ENCODE measurements at places on chromosomes 11 and 22. TPM values are rescaled to one million over a fixed set of nuclear protein-coding genes. Genes with fewer than 3 reads are reported as not detected.

DNA sequence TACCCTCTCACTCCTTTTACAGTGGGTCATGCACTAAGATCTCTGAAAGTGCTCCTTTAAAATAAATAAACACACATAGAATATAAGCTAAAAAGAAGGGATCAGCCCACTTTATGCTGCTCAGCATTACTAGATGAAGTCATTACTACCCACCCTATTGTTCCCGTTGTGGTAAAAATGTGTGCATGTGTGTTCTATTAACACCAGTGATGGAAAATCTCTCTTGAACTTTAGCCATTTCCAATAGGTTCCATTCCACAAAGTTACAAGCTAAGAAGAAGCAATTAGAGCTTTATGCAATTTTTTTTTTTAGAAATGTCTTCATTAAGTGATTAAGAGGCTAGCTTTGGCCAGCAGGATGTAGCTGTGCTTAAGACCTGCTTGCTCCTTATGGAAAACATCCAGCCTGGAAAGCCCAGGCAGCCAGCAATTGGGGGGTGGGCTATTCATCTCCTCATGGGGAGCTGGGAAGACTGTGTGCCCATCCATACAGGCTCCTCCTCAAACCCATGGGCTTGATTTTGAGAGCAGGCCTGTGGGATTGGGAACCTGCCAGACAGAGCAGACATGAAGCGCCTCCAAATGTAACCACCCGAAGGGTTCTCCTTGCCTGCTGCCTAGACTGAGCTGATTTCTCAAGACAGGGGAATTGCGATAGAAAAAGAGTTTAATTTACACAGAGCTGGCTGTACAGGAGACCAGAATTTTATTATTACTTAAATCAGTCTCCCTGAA, 92.9 kb upstream of the PARVA start:
- peak; percentile 74 for DNase-seq
- H3K27me3 ChIP-seq, result no peaks in the 10 kb centered on the region
- H3K27ac ChIP-seq, result peak overlapping the region; percentile 15
- no peaks in the 10 kb centered on the region for H3K36me3 ChIP-seq
- peaks cover 33% of the 10 kb centered on the region for H3K4me1 ChIP-seq

DNA sequence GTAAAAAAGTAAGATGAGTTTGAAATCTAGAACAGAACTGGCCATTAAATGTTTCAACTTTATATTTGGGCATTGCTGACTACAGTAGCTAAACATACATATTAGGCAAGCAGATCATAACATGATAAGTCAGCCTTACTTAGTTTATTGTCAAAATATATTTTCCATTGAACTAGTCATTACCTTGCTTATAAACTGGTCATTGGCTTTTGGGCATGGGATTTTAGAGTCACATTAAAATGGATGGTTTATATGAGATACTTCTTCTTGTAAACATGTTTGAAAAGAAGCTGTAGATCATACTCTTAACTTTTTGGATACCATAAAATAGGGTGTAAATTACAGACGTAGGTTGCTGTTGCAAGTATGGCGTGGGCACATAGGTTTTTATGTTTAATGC, 2.7 kb downstream of the HIPK3 start:
- no peak for DNase-seq
- peaks cover 55% of the 10 kb centered on the region for H3K4me1 ChIP-seq
- peak overlapping the region; percentile 100 for H3K27ac ChIP-seq
- peak overlapping the region; percentile 98 for H3K4me3 ChIP-seq
- no peaks in the 10 kb centered on the region for H3K27me3 ChIP-seq

GRCh38 chr11:86818462-86819192, 18.3 kb downstream of the PRSS23 start:
- peak overlapping the region; percentile 73 for H3K27ac ChIP-seq
- H3K36me3 ChIP-seq, result no peaks in the 10 kb centered on the region
- no peak for DNase-seq
- H3K4me3 ChIP-seq, result no peak overlapping the region

DNA sequence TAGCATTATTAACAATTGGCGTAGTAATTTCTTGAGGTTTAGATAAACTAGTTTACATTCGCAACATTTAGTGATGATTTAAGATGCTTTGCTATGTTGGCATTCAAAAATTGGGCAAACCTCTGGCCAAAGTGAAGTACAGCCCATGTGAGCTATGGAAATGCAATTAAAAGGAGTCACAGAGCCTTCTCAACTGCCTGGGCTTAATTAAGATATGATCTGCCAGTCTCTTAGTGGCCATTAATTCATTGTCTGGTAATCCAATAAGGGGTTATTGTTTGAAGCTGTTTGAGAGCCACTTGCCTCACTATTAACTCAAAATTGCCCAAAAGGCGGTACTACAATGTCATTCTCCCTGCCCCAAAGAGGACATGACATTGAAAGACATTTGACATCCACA, 608.9 kb downstream of the NTM start:
- H3K27ac ChIP-seq, result no peak overlapping the region
- H3K36me3 ChIP-seq, result no peaks in the 10 kb centered on the region
- no peak overlapping the region for H3K4me3 ChIP-seq
- H3K27me3 ChIP-seq, result no peaks in the 10 kb centered on the region
- H3K4me1 ChIP-seq, result no peaks in the 10 kb centered on the region

The PGA5 gene
- total RNA-seq, result not detected

DNA sequence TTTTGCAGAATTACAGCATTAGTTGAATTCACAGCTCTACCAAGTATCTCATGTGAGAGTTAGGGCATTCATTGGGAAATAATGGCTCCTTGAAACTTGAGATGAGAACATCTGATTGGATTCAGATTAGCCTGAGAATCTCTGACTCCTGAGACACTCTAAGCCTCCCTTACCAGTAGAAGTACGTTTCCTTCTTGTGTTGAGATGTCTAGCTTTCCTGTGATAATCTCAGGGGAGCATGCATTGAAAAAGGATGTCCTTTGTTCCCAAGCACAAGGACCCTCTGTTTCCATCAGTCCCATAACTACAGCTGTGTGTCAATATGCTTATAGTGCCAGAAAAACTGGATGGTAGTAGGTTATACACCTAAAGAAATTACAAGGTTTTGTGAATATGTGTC, 35.2 kb upstream of the RDX start:
- no peaks in the 10 kb centered on the region for H3K27me3 ChIP-seq
- DNase-seq, result no peak

The TRIM49 gene
- total RNA-seq, result not detected

DNA sequence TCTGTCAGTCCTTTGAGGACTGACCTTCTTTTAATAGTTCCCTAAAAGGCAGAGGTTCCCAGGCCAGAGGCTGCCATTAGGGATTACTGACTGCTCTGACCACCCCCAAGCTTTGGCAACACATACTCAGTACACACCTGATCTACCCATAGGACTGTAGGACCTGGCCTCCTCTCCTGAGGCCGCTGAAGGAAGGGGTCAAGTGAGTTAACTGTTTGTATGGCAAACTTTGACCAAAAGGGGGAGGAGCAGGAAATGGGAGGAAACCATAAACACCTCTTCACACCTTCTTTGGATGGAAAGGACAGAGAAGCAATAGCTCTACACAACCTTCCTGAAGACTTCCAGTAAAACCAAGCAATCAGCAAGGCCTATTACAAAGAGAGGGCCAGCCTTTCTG, 104.0 kb downstream of the APOL5 start:
- H3K27ac ChIP-seq, result no peak overlapping the region
- no peak overlapping the region for H3K4me3 ChIP-seq
- no peak for DNase-seq
- no peaks in the 10 kb centered on the region for H3K27me3 ChIP-seq
- peaks cover 31% of the 10 kb centered on the region for H3K4me1 ChIP-seq
- no peaks in the 10 kb centered on the region for H3K36me3 ChIP-seq

DNA sequence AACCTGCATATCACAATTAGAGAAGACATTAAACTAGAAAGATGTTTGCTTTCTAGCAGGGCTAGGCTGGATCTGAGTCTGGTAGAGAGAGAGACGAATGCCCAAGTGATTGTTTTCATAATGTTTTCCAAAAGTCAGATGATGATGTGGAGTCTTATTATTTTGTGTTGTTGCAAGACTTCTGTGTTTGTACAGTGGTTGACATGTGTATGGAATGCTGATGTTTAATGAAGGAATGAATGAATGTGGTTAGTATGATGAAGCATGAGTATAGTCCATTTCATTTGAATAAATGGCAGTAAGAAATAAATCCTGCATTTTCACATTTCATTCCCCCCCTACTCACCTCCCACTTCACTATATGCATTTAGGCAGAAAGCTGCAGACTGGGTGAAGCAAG, 69.6 kb downstream of the PPP2R1B start:
- H3K4me1 ChIP-seq, result no peaks in the 10 kb centered on the region

The OR10D3 gene
- total RNA-seq, result not detected

GRCh38 chr11:126190792-126191191, 20.7 kb downstream of the RPUSD4 start:
- no peak overlapping the region for H3K27ac ChIP-seq
- no peaks in the 10 kb centered on the region for H3K36me3 ChIP-seq
- DNase-seq, result no peak
- no peaks in the 10 kb centered on the region for H3K4me1 ChIP-seq
- no peaks in the 10 kb centered on the region for H3K27me3 ChIP-seq
- no peak overlapping the region for H3K4me3 ChIP-seq

DNA sequence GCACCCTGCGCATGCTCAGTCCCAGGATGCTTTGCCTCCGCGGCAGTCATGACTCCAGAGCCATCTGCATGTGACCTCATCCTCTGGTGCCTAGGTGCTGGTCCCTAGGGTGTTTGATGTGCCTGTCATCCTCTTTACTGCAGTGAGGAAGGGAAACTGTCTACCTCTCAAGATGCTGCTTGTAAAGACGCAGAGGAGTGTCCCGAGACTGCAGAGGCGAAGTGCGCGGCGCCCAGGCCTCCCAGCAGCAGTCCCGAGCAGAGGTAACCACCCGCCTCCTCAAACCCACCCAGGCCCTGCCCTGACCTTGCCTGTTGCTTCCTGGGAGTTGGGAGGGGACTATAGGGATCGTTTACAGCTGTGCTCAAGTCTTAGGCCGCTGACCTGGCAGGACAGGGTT, 74.6 kb upstream of the GAL start:
- no peaks in the 10 kb centered on the region for H3K27me3 ChIP-seq
- H3K36me3 ChIP-seq, result no peaks in the 10 kb centered on the region

GRCh38 chr22:46792841-46793261, 30.4 kb downstream of the TBC1D22A start:
- H3K4me1 ChIP-seq, result peaks cover 23% of the 10 kb centered on the region
- no peaks in the 10 kb centered on the region for H3K27me3 ChIP-seq
- no peaks in the 10 kb centered on the region for H3K36me3 ChIP-seq
- peak overlapping the region; percentile 78 for H3K27ac ChIP-seq

- H3K27ac ChIP-seq, result peak overlapping the region; percentile 90
- DNase-seq, result no peak
- H3K27me3 ChIP-seq, result no peaks in the 10 kb centered on the region
- peaks cover 19% of the 10 kb centered on the region for H3K4me1 ChIP-seq
These were observed 572 bp downstream of the ZNF70 start for GRCh38 chr22:23750367-23750713.

- peak; percentile 34 for DNase-seq
- H3K4me1 ChIP-seq, result no peaks in the 10 kb centered on the region
- H3K36me3 ChIP-seq, result no peaks in the 10 kb centered on the region
- no peak overlapping the region for H3K27ac ChIP-seq
- H3K4me3 ChIP-seq, result no peak overlapping the region
- no peaks in the 10 kb centered on the region for H3K27me3 ChIP-seq
These were observed 250.8 kb upstream of the B3GAT1 start for GRCh38 chr11:134662629-134663360.

The SLC25A45 gene
- 2.2 TPM for total RNA-seq

GRCh38 chr11:126834573-126834972, 166.0 kb downstream of the KIRREL3 start:
- no peak overlapping the region for H3K4me3 ChIP-seq
- no peaks in the 10 kb centered on the region for H3K4me1 ChIP-seq
- DNase-seq, result no peak
- H3K36me3 ChIP-seq, result no peaks in the 10 kb centered on the region
- H3K27ac ChIP-seq, result no peak overlapping the region

- H3K36me3 ChIP-seq, result no peaks in the 10 kb centered on the region
- H3K4me1 ChIP-seq, result no peaks in the 10 kb centered on the region
- no peaks in the 10 kb centered on the region for H3K27me3 ChIP-seq
- DNase-seq, result no peak
- no peak overlapping the region for H3K4me3 ChIP-seq
These were observed 88.5 kb upstream of the ANO3 start for GRCh38 chr11:26243426-26243825.

DNA sequence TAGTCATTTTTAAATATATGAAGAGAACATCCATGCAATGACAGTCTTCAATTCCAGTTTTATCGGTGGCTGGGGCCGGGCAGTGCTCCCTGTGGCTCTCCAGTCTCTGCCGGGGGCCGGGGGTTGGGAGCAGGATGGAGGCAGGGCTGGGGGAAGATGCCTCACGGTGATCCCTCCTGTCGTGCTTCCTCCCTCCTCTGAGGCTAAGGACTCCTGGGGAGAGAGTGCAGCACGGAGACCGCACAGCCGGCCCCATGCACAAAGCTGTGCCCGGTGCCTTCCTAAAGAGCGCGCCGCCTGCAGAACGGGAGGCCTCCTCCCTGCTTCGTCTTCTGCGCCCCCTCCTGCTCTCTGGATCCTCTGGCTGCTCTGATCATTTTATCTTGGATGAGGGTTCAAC, 20.5 kb downstream of the GAL start:
- H3K36me3 ChIP-seq, result no peaks in the 10 kb centered on the region
- H3K4me3 ChIP-seq, result no peak overlapping the region
- H3K27ac ChIP-seq, result no peak overlapping the region
- no peaks in the 10 kb centered on the region for H3K27me3 ChIP-seq
- no peak for DNase-seq

- H3K27ac ChIP-seq, result no peak overlapping the region
- DNase-seq, result no peak
- H3K4me1 ChIP-seq, result no peaks in the 10 kb centered on the region
- H3K4me3 ChIP-seq, result no peak overlapping the region
- H3K27me3 ChIP-seq, result no peaks in the 10 kb centered on the region
These were observed 105.5 kb downstream of the SHANK2 start for GRCh38 chr11:71146846-71147245.

DNA sequence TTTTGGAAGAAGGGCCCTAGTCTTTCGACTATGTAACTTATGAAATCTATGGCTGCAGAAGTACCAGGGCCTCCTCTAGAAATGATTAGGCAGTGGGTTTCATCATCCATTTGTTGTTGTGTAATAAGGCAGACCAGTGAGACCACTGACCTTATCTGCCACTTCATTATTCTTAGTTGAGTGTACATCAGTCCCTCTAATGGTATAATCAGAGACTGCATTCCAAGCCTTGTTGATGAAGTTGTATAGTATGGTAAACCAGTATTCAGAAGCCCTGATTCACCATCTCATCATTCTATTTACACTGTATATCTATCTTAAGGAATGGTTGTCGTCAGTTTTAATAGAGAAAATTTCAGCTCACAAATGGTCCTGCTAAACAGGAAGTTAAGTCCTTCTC, 32.2 kb upstream of the GRIA4 start:
- DNase-seq, result no peak
- no peak overlapping the region for H3K4me3 ChIP-seq
- H3K36me3 ChIP-seq, result no peaks in the 10 kb centered on the region
- no peaks in the 10 kb centered on the region for H3K4me1 ChIP-seq

The SMC1B gene
- total RNA-seq, result not detected

The LSP1 gene
- 32.7 TPM for total RNA-seq

The GAB4 gene
- not detected for total RNA-seq
